ENCODE measurements at places on chromosomes 3 and 15. TPM values are rescaled to one million over a fixed set of nuclear protein-coding genes. Genes with fewer than 3 reads are reported as not detected.
A peak's percentile ranks its signal among the peaks of the same experiment; 100 is the strongest.

Gene SPESP1
- total RNA-seq: 0.47 TPM

Gene NANOGP8
- total RNA-seq: not detected

Gene SKOR1
- total RNA-seq: 0.15 TPM

Gene GCSAM
- total RNA-seq: 14.5 TPM

GRCh38 chr3:127412578-127413317 is 124.9 kb upstream of the PRR20G start:
- no peak for DNase-seq

DNA sequence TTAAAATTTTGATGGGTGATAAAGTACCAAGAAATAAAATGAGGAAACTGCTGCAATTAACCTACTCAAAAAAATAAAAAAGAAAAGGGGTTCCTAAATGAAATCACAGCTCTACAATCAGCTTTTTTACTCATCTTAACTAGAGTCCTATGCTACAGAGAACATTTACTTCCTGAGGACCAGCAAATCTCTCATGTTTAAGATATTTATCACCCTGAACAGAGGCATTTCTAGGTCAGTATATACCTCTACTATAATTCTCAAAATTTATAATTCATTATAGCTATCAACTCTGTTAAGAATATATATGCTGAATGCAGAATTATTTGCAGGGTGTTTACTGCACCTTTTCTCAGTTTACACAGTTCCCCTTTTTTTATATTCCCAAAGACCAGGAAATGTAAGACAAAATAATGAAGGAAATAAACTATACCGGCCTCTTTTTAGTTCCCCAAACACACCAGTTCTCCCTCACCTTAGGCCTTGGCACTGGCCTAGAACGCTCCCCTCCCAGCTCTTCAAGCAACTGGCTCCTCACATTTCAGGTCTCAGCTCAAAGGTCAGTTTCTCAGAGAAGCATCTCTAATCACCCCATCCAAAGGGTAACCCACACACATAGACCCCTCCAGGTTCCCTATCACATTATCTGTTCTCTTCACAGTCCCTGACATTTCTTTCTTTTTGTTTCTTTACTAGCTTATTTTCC is 71.1 kb downstream of the LRRFIP2 start:
- no peak for DNase-seq

- no peak for DNase-seq
Observed at GRCh38 chr3:152865668-152866245, 30.8 kb downstream of the P2RY1 start.

- no peak for DNase-seq
Observed at GRCh38 chr3:185711255-185711870, 113.5 kb downstream of the IGF2BP2 start.

GRCh38 chr3:10198761-10199649 is 34.3 kb downstream of the IRAK2 start:
- peak; percentile 91 for DNase-seq

- no peak for DNase-seq
Observed at GRCh38 chr3:180690061-180690460, 10.8 kb upstream of the CCDC39 start.

DNA sequence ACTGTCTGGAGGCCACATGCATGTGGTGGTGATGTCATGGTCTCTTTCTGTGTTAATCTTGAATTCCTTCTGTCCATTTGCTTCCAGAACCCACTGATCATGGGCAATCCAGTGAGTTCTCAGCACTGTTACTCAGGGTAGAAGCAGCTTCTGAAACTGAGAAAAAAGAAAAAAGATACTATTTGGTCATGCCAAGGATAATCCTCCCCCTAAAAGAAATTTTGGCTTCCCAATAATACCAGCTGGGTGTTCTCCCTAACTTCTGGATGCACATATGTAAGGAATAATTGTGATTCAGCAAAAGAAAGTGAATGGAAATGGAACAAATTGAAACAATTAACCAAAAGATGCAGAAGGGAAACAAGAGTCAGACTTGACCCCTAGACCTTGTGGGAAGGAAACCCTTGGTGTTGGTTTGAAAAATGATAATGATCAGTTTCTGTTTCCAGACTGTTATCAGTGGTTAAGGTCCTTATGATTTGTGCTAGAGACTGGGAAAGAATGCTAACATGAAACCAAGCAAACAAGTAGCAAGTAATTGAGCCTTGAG is 92.3 kb downstream of the RBMS3 start:
- no peak for DNase-seq

DNA sequence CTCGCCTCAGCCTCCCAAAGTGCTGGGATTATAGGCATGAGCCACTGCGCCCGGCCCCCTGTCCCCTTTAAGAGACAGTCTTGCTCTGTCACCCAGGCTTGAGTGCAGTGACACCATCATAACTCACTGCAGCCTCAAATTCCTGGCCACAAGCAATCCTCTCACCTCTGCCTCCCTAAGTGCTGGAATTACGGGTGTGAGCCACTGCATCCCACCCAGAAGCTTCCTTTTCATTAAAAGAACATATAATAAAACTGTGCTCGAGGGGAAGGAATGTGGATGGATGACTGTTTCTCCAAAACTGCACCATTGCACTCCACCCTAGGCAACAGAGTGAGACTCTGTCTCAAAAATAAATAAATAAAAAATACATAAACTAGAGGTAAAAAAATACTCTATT is 70.1 kb downstream of the NCEH1 start:
- DNase-seq: no peak

DNA sequence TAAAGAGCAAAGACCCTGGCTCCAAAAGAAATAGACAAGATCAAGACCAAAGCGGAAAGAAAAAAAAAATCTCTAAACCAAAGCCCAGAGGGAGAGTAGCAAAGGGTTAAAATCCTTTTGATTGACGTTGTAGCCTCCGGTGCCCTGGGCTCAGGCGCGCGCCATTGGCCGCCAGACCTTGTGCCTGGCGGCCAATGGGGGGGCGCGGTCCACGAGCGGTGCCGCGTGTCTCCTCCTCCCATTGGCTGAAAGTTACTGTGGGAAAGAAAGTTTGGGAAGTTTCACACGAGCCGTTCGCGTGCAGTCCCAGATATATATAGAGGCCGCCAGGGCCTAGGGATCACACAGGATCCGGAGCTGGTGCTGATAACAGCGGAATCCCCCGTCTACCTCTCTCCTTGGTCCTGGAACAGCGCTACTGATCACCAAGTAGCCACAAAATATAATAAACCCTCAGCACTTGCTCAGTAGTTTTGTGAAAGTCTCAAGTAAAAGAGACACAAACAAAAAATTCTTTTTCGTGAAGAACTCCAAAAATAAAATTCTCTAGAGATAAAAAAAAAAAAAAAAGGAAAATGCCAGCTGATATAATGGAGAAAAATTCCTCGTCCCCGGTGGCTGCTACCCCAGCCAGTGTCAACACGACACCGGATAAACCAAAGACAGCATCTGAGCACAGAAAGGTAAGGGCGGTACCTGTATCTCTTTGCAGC is at the start of gene HES1:
Gene HES1 (plus strand): TSS at position 343 of the 713 bp plus-strand sequence. CDS start 233 bp downstream, at position 576.
- DNase-seq: peak; percentile 60

DNA sequence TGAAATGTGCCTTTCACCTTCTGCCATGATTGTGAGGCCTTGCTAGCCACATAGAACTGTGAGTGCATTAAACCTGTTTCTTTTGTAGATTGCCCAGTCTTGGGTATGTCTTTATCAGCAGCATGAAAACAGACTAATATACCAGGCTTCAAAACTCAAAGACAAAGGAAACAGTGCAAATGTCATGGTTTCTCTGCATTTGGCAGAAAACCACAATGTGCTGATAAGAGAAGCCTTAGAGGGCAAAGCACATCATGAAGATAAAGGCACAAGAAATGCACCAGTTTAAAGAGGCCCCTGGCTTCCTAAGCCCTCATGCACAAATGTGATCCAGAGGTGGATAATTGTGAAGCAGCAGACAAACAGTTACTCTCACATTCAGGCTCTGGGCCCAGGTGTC is 259.2 kb downstream of the CPNE4 start:
- no peak for DNase-seq
